ENCODE measurements at places on chromosomes 11 and 22. TPM values are rescaled to one million over a fixed set of nuclear protein-coding genes. Genes with fewer than 3 reads are reported as not detected.

Gene TYR
- not detected for total RNA-seq

Gene IL18
- 20.0 TPM for total RNA-seq

Gene RAG2
- total RNA-seq, result not detected

Gene SERPING1
- total RNA-seq, result 302 TPM

Gene RCOR2
- total RNA-seq, result 2.0 TPM

Gene FOLR2
- 4.5 TPM for total RNA-seq

Gene GLB1L2
- total RNA-seq, result 11.1 TPM

Gene FGF3
- not detected for total RNA-seq

Gene LGALS1
- total RNA-seq, result 396 TPM

Gene DMC1
- 2.2 TPM for total RNA-seq

Gene KRTAP5-9
- total RNA-seq, result 10.3 TPM

DNA sequence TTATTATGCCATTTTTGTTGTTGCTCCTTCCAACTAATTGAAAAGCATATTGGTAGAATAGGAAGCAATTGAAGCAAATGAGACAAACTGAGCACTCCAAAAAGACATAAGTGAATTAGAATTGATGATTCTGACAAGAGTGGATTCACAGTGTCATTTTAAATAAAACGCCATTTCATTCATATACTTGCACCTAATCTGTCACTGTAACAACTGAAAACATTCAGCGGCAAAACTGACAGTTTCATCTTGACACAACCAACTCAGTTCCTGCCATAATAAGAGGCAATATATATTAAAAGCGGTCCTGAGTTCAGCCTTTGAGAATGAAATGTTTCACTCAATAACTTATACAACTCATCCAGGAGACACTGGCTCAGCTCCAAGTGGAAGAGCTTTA is 306.8 kb downstream of the CNTN5 start:
- no peak for DNase-seq

DNA sequence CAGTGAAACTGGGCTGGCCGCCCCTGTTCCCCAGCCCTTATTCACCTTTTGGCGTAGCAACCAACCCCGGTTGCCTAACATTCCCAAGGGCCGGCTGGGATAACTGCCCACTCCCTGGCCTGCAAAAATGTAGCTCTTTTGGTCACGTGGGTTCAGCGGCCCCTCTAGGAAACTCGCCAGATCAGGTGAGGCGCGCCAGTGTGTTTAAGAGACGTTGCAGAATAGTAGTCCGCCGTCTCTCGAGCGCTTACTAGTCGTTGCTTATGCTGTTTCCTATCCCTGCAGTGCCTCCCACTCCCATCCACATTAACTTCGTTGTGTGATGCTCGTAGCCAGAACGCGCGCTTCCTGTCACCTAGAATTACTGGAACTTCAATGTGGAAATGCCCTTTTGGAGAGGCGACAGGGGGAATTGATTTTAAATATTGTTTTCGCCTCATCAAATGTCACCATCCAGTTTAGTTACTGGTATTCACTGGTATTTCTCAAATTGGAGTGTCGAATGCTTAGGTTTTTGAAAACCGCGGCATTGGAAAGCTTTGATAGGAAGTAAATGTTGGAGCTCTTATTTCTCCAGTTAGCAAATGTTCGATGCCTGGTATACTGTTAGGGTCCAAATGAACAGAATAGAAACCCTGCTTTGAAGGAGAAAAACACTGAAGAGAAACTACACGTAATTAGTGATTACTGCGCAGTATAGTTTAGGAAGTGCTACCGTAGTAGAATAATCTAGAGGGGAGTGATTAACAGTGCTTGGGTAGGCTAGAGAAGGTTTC is 823 bp downstream of the CEP57 start:
- peak; percentile 68 for DNase-seq

GRCh38 chr11:131977854-131978253 is 607.4 kb downstream of the NTM start:
- no peak for DNase-seq

GRCh38 chr11:84117394-84117793 is 831.2 kb upstream of the CCDC90B start:
- no peak for DNase-seq

DNA sequence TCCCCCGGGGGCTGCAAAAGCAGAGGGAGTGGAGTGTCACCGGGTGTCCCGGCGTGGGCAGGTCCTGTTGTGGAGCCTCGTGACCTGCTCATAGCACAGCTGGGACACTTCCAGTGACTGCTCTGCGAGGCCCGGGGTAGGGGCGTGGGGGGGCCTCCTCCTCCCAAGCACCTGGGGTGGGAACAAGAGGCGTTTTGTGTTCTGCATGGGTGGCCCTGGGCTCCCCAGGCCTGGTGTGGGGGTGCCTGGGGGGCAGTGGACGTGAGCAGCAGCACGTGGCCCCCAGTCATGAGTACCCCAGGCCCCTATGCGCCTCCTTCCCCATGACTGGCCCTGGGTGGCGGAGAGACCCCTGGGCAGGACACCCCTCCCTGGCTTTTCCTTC is 104.7 kb downstream of the KCNQ1 start:
- no peak for DNase-seq

DNA sequence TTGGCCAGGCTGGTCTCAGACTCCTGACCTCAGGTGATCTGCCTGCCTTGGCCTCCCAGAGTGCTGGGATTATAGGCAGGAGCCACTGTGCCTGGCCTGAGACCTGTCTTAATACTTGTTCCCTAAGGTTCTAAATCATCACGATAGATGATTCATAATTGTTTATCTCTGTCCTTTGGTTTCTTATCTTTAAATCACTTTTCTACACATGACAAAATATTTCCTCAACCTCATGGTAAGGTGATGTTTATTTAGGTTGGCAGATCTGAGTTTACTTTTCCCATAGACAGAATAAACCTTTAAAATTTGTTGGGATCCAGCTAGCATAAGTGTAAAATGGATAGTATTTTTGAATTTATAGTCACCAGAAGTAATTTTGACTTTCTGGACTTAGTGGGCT is 3.5 kb downstream of the PSMD13 start:
- DNase-seq, result no peak

- no peak for DNase-seq
Observed at GRCh38 chr11:118938491-118939403, 13.0 kb upstream of the BCL9L start.

GRCh38 chr11:57476047-57476756 is 15.9 kb downstream of the RTN4RL2 start:
- DNase-seq, result no peak

DNA sequence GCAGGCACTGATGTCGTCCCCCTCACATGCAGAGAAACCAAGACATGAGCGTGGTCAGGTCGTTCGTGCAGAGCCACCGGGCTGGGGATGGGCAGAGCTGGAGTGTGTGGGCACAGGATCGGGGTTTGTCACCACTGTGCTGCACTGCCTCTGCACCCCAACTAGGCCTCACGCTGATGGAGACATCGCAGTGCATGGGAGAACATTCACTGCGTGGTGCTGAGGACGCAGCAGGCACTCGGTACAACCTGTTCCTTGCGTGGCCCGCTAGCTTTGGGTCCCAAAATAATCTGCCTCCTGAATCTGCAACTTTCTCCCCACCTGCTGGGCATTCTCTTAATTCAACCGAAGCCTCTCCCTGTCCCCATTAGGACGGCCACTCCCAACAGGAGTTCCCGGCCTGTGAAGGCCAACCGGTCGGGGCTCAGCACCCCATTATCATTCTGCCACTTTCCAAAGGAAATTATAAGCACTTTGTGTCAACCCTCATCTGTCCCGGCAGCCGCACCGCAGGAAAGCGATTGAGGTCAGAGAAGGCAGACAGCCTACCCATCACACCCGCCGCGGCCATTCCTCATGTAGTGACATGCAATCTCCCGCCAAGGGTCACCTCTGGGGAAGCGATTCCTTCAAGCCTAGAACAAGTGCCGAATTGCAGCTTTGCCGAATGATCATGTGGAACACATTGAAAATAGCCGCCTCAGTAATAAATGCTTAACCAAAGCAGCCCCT is 490.4 kb downstream of the MN1 start:
- DNase-seq, result no peak

GRCh38 chr11:87141980-87142514 is 104.3 kb downstream of the TMEM135 start:
- DNase-seq, result no peak

DNA sequence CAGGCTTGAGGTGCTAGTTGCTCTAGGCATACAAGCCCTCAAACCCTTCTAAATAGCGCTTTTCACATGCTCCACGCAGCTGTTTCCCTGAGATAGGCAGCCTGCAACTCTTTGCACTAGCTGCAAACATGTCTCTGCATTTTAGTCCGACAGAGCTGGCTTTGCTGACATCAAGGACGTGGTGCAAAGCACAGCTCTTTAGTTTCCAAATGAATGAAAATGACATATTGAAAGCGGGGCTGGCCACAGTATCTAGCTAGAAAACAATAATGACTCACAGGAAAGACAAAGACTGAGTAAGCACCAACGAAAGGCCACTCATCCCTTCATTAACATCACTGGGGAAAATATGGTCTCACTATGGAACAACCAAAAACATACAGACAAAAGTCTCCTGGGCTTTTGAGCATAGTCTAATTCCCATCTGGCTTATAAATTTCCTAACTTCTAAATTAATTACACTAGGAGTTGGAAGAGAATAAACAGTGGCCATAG is 15.3 kb upstream of the ZC3H12C start:
- no peak for DNase-seq

GRCh38 chr11:68776442-68777235 is 25.3 kb upstream of the TESMIN start:
- DNase-seq, result no peak

DNA sequence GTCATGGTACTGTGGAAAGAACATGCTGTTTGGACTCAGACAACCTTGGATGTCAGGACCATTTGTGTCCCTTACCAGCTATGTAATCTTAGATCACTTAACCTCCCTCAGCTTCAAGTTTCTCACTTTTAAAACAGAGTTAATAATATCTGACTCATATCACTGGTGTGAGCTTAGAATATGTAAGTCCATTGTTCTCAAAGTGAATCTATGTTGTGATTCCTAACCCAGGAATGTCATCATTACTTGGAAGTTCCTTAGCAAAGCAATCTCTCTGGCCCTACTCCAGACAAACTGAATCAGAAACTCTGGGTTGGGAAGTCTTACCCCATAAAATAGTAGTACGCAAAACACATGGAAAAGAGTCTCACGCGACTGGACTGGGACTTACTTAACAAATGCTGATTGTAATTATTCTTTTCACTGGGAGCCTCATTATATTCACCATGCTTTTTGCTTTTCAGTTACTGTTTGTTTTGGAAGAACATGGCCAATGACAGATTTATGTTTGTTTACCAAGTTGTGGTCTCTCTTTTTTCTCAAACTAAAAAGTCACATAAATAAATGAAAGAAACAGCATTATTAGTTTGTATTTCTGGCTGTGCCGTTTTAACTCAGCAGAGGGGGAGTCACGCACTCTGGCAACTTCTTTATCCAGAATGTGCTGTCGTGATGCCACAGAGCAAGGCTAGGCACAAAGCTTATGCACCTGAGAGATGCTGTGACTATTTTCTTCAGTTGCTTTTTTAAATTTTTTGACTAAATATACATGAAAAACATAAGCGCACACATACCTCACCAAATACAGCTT is 217.7 kb upstream of the CTSC start:
- DNase-seq, result peak; percentile 48

- peak; percentile 47 for DNase-seq
Observed at GRCh38 chr11:86999859-87000753, 37.6 kb upstream of the TMEM135 start.

- DNase-seq, result no peak
Observed at GRCh38 chr11:41786087-41786486, 326.6 kb upstream of the LRRC4C start.

DNA sequence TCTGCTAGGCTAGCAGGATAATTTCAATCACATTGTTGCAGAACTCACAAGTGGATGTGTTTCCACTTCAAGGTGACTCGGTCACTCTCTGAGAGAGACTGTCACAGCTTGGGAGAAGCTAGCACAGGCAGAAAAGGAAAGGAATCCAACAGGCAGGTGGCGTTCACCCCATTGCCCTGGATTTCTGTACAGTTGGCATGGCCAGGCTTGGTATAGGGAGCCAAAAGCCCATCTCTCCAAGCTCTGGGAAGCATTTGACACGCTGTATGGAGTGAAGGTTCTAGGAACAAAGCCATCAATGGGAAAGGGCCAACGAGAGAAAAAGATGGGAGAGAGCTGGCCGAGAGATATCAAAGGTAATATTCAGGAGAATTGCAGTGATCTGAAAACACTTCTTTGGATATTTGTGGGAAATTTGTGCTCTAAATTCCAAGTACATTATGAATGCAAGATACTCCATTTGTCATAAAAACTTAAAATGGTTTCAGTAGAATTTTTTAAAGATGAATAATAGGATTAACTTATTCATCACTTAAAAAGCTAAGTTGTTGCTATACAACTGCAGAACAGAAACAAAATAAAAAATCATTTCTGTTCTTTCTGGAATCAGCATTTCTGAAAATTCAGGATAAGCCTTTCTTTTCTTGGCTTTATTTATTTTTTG is 223.5 kb upstream of the NTM start:
- DNase-seq, result no peak

GRCh38 chr11:83827520-83827919 is 541.4 kb upstream of the CCDC90B start:
- no peak for DNase-seq

DNA sequence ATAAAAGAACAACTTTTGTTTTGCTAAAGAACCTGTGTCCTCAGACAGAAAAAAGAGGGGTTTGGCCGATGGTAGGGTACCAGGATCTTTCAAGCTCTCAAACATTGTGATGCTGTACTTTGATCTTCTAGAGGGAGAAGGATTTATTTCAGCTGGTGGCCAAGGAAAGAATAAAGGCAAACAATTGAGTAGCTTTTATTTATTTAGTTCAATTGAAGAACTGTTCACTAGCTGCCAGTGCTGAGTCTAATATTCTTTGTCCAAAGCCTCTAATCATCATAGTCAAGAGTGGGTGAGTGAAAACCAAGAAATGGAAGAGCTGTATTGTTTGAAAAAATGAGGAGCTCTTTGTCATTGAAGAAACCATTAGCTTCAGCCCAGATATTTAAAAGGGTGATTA is 138.4 kb downstream of the FAT3 start:
- no peak for DNase-seq

GRCh38 chr11:9787981-9788521 is 124.2 kb downstream of the SWAP70 start:
- DNase-seq, result no peak

DNA sequence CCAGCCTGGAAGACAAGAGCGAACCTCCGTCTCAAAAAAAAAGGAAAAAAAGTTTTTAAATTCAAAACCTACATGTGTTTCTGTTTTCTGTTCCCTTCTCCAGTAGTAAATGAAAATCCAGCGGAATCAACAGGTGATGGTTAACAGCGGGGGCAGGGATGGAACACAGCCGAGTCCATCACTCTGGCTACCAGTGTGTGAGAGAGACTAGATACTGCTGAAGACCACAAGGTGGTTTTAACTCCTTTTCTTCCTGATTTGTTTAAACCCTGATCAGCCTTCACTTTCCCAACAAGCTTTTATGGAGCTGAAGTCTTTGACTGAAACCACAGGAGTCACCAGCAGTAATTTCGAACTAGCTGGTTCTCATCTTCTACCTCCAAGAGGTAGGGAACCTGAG is 3.6 kb upstream of the ARHGAP32 start:
- DNase-seq, result no peak

GRCh38 chr11:21262992-21263391 is 593.6 kb downstream of the NELL1 start:
- DNase-seq, result no peak

GRCh38 chr22:48647606-48648515 is 1179.8 kb downstream of the BRD1 start:
- DNase-seq, result no peak

GRCh38 chr11:44709966-44710365 is 16.8 kb upstream of the TSPAN18 start:
- no peak for DNase-seq

Data from ureter (tissue), 1 donor.